ENCODE measurements at places on chromosomes 4 and X.

GRCh38 chr4:60562334-60562733, 637.8 kb upstream of the ADGRL3 start:
- no peak for DNase-seq

DNA sequence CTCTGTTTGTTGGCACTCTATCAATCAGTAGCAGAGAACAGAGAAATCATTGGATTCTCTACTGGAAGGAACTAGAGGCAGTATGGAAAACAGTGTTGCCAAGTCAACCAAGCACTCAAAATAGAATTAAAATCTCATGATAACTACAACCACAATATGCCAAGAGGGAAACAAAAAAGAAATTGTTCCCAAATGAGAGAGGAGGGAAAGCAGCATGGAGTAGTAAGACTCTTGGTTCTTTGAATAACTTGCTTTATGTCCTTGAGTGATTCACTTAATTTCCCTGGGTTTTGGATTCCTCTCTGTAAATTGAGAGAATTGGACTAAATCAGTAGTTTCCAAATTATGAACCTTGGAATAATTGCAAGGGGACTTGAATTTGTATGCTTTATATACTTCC, 285.5 kb upstream of the ANKRD50 start:
- no peak for DNase-seq

DNA sequence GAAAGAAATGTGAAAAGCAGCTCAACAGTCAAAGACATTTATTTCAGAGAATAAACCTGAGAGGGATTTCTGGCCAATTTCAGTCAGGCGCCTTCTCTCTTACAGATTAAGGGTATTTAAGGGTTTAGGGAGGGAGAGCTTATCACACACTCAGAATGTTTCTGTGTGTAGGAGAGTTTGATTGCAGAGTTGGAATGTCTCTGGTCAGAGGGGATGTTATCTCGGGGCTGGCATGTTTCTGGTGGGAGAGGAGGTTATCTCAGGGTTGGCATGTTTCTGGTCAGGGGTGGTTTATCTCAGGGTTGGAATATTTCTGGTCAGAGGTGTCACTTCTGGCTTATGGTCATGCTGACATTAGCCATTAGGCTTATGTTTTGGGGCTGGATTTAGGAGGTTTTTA, 1920.5 kb upstream of the PCDH7 start:
- no peak for DNase-seq

GRCh38 chrX:112841114-112841819, 636 bp upstream of the AMOT start:
- DNase-seq: peak; percentile 59

- DNase-seq: no peak
These were observed 107.5 kb downstream of the GLUD2 start for GRCh38 chrX:121154858-121155404.

DNA sequence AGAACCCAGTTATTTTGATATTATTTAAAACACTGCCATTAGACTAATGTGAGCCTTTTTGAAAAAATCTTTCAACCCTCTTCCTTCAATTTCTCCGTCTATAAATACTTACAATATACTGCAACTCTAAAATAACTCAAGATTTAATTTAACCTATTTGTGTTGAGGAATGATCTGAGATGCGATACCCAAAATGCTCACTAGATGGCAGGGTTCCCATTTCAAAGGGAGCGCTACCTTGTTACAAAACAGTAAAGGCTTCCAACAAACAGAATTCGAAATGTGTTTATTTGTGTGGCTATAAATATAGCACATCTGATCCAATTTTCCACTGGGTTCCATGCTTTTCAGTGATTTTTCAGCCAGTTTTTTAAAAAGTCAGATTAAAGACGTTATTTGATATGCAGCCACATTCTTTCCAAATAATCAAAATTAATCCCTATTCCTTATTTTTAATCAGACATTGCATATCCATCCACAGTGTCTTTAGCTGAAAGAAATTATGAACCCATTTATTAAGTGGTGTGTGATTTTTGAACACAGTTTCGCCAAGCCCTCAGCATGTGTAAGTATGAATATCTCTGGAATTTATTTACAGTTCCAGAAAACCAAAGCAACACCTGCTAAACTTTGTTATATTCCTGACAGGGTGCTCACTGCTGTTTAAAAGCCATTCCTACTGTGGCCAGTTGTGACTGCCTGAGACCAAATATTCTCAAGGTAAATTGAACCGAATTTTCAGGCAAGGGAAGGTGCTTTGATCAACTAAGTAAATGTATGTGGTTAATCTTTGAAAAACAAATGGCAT, 668.0 kb upstream of the LCORL start:
- no peak for DNase-seq

DNA sequence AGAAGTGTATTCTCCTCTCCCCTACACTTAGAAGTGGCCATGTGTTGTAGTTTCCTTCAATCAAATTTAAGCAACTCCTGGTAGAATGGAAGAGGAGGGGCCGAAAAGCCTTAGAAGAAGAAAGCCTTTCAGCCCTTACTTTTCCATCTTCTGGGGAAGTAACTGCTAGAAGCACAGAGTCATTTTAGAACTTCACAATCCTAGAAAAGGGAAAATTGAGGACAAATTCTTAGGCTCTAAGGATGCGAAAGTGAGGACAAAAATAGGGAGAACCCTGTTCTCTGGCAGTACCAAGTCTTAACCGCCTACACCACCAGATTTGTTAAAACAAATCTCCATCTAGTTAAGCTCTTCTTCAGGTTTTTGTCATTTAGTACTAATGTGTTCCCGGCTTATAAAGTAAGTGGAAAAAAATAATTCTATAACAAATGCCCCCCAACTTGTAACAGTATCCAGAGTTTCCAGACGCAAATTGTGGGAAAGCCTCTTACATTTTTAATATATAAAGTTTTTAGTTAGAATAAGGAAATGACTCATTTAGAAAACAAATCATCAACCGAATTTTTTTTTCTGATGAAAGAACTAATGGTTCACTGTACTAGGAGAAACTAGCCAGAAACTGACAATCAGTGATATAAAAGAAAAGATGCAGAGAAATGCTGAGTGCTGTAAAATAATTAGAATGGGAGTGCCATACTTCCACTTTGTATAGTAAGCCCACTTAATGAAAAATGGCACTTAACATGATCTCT, 76.0 kb downstream of the ARAP2 start:
- DNase-seq: no peak

DNA sequence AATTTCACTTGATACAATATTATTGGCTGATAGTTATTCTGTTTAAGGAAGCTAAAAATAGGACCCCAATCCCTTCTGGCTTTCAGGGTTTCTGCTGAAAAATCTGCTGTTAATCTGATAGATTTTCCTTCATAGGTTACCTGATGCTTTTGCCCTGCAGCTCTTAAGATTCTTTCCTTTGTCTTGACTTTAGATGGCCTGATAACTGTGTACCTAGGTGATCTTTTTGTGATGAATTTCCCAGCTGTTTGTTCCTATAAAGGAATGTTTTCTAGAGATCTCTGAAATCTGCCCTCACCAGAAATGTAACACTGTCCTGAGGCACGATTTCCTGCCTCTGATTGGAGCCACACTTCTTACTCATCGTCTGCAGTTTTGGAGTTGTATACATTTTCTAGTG, 69.4 kb upstream of the PRDM5 start:
- no peak for DNase-seq

DNA sequence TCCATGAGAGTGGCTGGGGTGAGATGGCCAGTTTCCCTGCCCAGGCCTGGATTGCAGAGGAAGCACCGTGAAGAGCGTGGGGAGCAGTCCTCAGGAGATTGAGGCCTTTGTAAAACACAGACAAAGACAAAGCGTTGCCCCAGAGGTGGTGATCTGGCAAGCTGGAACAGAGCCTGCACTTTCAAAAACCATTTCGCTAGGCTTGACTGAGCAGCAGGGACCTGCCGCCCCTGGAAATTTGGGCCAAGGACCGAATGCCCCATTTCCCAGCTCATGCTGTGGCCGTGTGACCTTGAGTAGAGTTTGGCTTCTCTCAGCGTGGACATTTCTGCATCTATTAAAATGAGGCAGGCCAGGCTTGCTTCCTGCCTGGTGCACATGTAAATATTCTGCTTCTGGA, 381.4 kb downstream of the BCOR start:
- no peak for DNase-seq

DNA sequence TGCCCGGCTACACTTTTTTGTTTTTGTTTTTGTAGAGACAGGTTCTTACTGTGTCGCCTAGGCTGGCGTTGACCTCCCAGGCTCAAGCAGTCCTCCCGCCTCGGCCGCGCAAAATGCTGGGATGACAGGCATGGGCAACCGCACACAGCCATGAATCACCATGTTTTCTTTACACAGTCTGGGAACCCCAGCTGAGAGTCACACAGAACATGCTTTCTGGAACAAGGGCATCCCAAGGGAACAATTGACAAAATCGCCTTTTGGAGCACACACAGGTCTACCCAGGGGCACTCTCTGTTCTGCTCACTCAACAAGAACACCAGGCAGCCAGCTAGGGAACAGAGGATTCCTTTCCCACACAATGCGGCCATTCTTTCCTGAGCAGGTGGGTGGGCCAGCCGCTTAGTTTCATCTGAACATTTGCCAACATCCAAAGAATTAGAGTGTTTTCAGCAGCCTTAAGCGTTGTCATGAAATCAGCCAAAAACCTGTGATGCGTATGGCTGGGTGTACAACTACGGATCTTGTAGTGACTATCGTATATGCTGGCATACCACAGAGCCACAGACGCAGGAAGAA, 15.7 kb downstream of the PRKX start:
- no peak for DNase-seq

DNA sequence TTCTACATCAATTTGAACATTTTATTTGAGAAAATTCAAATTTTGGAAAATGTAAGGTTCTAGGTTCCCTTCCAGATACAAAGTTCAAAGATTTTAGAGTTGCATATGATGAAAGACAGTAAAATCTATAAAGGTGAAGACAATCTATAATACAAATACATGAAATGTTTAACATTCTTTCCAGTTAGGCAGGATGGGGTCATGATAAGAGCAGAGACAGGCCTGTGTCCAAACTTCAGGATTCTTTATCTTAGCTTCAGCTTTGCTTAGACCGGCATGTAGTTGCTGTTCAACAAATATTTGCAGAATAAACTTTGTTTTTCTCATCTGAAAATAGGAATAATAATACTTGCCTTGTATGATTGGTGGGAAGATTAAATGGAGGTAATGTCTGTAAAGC, 4.5 kb upstream of the RPS6KA3 start:
- no peak for DNase-seq

DNA sequence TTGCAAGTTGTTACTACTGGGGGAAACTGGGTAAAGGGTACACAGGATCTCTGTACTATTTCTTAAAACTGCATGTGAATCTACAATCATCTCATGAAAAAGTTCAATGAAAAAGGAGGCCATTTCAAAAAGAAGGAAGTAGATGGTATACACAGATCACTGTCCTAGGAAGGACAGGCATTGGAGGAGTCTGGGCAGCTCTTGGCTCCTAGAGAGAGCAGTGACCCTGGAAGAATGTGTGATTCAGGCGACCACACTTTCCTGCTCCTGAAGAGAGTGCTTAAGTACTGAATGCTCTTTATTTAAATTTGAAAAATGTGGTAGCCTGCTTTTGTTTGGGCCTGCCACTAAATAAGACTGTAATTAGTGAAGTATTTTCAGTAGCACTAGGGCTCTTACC, 318.1 kb upstream of the CASK start:
- DNase-seq: no peak

DNA sequence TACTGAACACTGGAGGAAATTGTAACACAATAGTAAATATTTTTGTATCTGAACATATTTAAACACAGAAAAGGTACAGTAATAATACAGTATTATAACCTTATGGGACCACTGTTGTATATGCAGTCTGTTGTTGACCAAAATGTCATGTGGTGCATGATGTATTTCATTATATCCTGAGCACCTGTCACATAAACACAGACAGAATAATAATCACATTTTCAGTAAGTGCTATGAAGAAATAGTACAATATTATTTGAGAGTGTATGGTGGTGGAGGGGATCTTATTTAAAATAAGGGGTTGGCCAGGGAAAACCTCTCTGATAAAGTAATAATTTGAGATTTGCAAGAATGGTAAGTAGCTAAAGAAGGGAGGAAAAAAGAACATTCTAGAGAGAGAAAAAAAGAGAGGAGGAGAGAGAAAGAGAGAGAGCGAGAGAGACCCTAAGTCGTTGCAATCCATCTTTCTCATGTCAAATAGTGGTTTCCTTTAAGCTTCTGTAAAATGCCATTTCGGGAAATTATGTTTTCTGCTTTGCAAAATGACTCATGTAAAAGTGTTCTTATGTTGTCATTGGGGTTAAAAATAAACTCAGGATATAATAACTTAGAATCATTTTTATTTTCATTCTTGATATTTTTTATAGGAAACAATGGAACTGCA, 19.3 kb upstream of the CLNK start:
- no peak for DNase-seq

DNA sequence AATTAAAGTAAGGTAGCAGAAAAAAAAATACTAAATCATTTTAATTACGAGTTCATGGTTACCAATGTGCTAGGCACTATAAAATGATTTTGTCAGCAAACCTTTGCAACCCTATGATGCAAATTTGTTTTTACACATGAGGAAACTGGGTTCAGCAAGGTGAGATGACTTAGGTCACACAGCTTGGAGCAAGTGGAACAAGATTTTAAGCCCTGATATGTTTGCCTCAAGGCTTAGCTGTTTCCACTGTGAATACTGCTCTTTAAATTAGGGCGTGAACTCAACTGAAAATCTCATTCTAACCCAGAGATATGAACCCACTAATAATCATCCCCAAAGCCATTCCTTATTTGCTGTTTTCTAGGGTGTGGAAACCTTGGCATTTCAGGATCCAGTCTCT, 86.3 kb downstream of the CEP44 start:
- DNase-seq: no peak
